Epithelial cell of proximal tubule (primary cell): ENCODE measurements at places on chromosomes 7 and 10. TPM values are rescaled to one million over a fixed set of nuclear protein-coding genes. Genes with fewer than 3 reads are reported as not detected.
A peak's percentile ranks its signal among the peaks of the same experiment; 100 is the strongest.

GRCh38 chr7:27916372-27916771 lies 176.4 kb downstream of the TAX1BP1 start:
- DNase-seq, result no peak

- DNase-seq, result no peak
Observed at GRCh38 chr10:21500578-21500910, 24.9 kb downstream of the SKIDA1 start.

DNA sequence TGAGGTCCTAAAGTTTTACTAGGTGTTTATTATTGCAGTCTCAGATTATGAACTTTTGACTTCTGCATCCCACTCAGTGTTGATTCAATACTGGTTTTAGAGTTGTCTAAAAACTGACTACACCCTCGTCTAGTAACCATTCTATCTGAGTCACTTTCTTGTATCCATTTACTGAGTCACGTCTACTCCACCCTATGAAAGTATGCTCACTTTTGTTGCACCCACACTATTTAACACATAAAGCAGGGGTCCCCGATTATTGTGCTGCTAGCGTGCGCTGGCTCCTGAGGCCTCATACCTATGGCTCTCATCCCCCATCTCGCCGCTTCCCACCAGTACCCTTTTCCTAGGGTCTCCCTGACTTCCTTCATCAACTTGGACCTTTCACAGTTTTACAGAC lies 2.0 kb downstream of the SAMD9 start:
- no peak for DNase-seq

DNA sequence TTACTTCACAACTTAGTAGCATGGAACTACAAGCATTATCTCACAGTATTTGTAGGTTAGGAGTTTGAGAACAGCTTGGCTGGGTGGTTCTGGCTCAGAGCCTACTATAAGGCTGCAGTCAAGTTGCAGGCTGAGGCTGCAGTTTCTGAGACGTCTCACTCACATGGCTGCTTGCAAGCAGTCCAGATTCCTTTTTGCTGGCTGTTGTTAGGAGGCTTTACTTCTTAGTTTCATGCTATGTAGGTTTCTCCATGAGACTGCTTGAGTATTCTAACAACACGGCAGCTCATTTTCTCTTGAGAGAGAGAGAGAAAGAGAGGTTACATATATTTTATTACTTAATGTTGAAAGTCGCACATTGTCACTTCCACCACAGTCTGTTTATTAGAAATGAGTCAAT lies 1073.9 kb downstream of the NXPH1 start:
- DNase-seq, result no peak

GRCh38 chr7:18874880-18875279 lies 242.6 kb downstream of the TWIST1 start:
- no peak for DNase-seq

GRCh38 chr10:95229724-95230627 lies 35.9 kb downstream of the ACSM6 start:
- DNase-seq, result peak; percentile 97

- DNase-seq, result no peak
Observed at GRCh38 chr10:62813453-62813852, 2.7 kb downstream of the EGR2 start.

DNA sequence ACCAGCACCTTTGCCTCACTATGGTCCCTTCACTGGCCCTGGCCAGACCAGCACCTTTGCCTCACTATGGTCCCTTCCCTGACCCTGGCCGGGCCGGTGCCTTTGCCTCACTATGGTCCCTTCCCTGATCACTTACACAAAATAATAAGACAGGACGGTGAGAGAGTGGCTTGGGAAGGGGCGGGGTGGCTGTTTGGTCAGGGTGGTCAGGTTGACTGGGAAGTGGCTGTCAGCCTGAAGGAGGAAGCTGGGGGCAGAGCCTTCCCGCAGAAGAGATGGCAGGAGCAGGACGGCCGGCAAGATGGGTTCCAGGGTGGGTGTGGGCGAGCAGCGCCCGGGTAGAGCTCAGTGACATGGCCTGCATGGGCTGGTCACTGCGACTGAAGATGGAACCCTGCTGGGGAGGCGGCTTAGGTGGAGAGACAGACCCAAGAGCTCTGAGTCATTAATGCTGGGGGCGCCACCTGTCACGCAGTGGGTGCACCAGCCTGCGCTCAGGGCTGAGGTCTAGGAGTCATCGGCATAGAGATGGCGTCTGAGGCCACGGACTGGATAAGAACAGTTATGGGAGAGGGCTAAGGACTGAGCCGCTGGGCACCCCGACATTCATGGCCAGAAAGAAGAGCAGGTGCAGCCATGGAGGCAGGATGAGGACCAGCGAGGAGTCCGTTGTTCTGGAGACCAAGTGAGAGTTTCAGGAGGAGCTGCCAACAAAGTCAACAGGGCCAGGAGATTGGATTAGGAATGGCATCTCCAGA lies 91.8 kb downstream of the CHST15 start:
- no peak for DNase-seq

DNA sequence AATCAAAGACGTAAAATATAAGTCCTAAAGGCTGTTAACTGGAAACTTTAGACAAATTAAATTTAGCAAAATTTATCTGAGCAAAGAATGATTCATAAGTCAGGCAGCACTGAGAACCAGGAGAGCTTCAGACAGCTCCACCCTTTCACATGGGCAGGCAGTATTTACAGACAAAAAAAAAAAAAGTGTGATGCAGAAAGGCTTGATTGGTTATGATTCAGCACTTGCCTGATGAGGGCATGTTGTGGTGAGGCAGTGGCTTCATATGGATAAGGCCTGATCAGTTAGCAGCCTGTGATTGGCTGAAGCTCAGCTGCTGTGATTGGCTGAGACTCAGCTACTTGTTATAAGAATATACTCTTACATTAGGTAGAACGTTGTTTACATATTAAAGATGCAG lies 495.4 kb upstream of the POM121L12 start:
- no peak for DNase-seq

DNA sequence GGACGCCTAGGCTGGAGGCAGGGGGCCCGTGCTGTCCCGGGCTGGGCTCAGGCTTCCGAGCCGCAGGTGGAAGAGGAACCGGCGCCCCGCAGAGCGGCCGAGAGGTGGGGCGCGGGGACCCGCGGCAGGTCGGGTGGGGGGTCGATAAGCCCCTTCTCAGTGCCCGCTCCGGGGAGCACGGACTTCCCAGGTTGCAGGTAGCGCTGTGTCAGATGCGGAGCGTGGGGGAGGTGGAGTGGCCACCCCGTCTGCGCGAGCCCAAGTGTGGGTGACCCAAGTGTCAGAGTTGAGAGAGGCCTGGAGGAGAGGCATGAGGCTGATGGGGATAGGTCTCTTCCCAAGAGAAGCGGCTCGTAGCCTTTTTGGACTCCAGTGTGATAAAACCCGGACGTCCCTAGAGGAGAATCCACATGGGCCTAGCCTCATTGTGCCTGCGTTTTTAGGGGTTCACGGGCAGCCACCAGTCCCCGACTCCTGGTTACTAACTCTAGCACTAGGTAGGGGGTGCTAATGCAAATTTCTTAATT lies 580 bp downstream of the EEPD1 start:
- DNase-seq, result no peak

The KIAA1549 gene
- total RNA-seq, result 1.8 and 4.3 TPM in 2 replicates

The CPA1 gene
- not detected in 2 replicates for total RNA-seq

The CYP2W1 gene
- not detected in 2 replicates for total RNA-seq

The PNLIPRP1 gene
- not detected in 2 replicates for total RNA-seq
